Kasumi-1 (cell line): ENCODE measurements at places on chromosomes 3 and 15.

DNA sequence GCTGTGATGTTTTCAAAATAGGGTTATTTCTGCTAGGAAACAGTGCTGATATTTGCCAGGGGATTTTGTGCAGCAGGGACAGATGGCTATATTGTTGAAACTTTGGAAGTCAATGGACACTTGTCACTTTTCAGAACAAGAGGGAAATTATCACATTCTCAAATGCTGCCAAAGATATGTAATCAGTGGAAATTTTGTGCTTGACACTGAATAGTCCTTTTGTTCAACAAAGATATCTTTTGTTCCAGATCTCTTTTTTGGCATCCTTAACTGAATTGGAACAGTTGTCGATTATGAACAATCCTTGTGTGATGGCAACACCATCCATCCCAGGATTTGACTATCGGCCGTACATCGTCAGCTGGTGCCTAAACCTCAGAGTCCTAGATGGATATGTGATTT, 7.8 kb downstream of the CEP97 start:
- no peak for DNase-seq

- no peak for DNase-seq
These were observed 4.1 kb upstream of the GPD1L start for GRCh38 chr3:32102289-32102688.

- DNase-seq, result no peak
These were observed 592.0 kb downstream of the ZNF385D start for GRCh38 chr3:21158861-21159542.

GRCh38 chr3:55486101-55486856, 827 bp downstream of the WNT5A start:
- DNase-seq, result no peak

- DNase-seq, result peak; percentile 70
These were observed 39.0 kb downstream of the GABPB1 start for GRCh38 chr15:50315814-50316630.

- no peak for DNase-seq
These were observed 26.4 kb upstream of the CORO2B start for GRCh38 chr15:68552344-68552743.

- no peak for DNase-seq
These were observed 281.4 kb downstream of the ADAMTS17 start for GRCh38 chr15:100060276-100060926.

DNA sequence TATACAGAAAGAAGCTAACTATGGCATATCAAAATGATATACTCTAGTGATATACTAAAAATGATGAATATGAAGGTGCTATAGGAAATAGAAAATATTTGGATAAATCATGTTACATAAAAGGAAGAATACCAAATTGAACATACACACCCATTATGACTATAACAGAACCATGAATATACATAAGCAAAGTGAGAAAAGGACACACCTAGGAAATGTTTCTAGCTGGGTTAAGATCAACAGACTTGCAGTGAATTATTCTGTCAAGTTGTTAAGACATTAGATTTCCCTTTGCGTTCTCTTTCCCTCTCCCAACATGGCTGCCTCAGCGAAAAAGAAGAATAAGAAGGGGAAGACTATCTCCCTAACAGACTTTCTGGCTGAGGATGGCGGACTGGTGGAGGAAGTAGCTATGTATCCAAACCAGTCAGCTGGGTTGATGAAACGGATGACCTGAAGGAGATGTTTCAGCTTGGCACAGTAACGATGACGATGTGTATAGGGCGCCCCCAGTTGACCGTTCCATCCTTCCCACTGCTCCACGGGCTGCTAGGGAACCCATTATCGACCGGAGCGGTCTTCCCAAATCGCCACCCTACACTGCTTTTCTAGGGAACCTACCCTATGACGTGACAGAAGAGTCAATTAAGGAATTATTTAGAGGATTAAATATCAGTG, 20.2 kb upstream of the PARP14 start:
- DNase-seq, result no peak

- DNase-seq, result no peak
These were observed 11.1 kb upstream of the RPL29 start for GRCh38 chr3:52006820-52007133.

GRCh38 chr3:106183762-106184391, 315.1 kb upstream of the CBLB start:
- DNase-seq, result no peak

- no peak for DNase-seq
These were observed 18.4 kb downstream of the MEF2A start for GRCh38 chr15:99584081-99584600.

DNA sequence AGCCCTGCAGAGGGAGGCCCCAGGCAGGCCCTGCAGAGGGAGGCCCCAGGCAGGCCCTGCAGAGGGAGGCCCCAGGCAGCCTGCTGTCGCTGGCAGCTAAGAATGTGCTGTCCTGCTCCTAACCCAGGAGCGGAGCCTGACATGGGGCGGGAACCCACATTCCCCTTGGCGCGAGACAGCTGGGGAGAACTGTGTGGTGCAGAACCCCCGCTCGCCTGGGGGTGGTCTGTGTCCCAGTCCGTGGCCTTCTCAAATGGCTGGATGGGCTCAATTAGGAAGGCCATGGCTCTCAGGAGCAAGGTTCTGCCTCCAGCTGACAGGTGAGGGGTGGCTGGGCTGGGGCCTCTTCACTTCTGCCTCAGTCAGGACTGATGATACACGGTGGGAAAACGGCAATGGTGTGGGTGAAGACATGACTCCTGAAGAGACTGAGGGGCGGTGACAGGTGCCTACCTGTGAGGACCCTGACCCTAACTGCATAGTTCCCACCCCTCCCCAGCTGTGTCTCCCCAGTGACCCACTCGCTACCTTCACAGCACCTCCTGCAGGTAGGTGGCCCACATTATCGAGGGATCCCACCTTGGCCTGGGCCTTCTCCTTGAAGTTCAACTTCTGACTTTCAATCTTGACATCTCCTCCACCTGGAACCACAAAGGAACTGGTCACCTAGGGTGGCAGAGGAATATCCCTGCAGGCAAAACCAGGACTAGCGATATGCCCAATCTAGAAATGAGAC, 52.0 kb downstream of the DHX30 start:
- DNase-seq, result no peak

DNA sequence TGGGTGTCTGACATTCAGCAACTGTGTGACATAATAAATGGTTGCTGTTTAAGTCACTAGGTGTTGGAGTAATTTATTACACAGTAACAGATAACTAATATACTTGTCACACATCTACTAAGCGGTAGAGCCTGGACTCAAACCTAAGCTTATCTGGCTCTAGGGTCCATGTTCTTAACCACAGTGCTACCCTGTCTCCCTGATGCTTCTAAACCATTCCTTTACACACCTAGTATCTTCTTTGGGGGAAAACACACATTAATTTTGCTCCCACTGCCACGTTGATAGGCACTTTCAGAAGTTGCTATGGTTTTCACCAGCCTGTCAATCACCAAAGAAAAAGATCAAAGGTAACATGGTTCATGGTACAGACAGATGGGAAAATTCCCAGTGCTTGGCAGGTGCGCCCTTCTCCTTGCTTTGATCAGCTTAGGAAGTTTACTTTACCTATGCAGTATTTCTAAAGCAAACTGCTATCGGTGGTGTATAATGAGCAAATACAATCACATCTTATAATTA, 150.8 kb downstream of the PDZRN3 start:
- DNase-seq, result no peak

DNA sequence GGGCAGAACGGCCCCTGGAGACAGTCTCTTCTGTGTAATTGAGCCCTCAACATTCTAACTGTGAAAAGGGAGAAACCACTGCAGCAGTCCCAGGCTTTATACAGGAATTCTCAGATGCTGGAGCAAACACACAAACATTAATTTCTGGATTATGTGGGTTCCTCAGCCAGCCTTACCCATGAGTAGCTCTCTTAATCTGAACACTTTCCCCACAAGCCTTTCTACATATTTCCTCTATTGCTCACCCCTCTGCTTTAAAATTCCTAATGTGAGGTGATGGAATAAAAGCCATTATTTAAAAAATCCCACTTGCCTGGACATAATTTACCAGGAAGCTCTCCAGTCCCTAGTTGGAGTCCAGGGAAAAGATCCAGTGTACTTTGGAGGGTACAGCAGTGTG, 139.0 kb downstream of the CTNNB1 start:
- DNase-seq, result no peak

DNA sequence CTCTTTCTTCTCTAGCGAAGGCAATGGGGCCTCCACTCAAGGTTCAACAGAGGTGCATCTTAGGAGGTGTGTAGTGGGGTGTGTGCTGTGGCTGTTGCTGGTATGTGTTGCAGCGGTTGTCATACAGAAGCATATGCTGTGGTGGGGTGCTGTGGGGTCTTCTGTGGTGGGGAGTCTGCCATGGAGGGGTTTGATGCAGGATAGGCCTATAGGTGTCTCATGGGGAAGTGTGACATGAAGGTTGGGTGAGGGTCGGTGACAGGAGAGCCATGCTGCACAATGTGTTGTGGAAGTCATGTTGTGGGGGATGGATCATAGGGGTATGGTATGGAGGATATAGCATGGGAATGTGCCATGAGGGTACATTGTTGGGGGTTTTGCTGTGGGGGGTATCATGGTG, 20.3 kb downstream of the NMNAT3 start:
- no peak for DNase-seq

GRCh38 chr15:73455876-73456275, 12.9 kb downstream of the REC114 start:
- no peak for DNase-seq

DNA sequence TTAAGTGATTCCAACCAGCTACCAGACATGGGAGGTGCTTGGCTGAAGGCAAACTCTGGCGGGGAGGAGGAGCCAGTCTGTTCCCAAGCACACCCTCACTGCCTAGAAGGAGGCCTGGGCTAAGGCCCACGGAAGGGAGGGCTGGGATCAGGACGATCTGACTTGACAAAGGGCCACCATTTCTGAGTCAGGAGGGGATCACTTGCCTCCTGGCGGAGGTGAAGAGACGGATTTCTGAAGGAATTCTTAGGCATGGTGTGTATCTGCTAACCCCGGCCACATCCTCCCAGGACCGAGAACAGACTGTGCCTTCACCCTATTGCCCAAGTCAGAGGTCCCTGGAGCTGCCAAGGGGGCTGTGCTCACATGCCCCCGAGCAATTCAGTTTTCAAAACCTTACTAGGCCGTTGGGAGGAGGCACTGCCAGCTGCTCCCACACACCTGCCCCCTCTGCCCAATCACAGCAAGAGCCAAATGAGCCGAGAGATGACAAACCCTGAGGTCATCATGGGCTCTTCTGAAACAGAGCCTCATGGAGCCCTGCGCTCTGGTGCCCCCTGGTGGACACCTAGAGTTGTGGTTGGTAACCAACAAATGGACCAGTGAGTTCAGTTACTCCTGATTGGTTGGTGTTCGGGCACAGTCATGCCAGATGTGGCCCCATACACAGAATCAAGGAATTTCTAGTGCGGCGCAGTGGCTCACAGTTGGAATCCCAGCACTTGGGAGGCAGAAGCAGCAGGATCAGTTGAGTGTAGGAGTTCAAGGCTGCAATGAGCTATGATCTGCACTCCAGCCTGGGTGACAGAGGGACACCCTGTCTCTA, 6.5 kb upstream of the TNK2 start:
- DNase-seq, result no peak

DNA sequence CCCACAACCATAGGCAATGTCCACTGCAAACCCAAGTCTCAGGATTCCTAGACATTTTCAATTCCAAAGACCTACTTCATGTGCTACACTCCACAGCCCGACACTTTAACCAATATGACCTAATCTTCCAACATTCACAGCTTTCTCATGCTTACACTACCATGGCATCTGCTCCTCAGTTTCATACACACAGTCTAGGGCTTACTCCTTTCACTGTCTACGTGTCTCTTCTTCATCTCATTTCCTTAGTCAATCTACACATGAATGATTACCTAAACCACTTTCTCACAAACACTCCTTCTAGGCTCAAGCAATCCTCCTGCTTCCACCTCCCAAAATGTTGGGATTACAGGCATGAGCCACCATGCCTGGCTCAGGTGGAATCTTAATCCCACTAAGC, 106.3 kb downstream of the STAG1 start:
- DNase-seq, result no peak

- peak; percentile 63 for DNase-seq
These were observed 74.1 kb downstream of the LRTM1 start for GRCh38 chr3:54853573-54854404.

GRCh38 chr15:35850284-35850683, 304.3 kb upstream of the DPH6 start:
- DNase-seq, result no peak

GRCh38 chr3:50581459-50581842, 12.1 kb downstream of the HEMK1 start:
- DNase-seq, result no peak

DNA sequence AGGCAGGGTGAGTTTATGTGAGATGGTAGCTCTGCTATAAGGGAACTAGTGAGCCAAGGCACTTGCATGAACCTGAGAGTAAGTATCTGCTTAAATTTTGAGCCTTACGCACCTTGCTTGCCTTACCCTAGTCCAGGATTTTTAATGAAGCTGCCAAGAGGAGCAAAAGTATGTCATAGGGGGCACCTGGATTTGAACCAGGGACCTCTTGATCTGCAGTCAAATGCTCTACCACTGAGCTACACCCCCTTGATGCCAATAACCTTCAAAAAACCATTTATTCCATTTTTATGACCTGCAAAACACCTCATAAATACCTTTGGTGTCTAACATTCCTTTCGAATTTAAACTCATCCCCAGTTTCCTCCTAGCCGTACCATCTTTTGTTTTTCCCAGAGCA, 88.3 kb upstream of the ACP3 start:
- no peak for DNase-seq

DNA sequence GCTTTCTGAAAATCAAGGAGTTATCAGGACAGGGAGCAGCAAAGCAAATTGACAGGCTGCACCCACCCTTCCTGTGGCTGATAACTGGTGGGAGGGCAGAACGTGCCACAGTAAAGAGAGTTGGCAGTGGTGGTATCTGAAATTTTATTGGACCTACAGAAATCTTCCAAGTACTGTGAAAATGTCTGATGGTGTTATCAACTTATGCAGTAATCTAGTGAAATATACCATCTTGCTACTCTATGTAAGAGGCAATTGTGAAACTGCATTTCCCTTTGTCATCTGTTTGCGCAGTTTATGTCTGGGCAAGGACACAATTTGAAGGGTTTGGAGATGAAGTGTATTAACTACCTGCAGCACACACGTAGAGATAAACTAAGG, 1.5 kb downstream of the PLCL2 start:
- peak; percentile 23 for DNase-seq

- no peak for DNase-seq
These were observed 7.0 kb upstream of the OXTR start for GRCh38 chr3:8776406-8776805.

DNA sequence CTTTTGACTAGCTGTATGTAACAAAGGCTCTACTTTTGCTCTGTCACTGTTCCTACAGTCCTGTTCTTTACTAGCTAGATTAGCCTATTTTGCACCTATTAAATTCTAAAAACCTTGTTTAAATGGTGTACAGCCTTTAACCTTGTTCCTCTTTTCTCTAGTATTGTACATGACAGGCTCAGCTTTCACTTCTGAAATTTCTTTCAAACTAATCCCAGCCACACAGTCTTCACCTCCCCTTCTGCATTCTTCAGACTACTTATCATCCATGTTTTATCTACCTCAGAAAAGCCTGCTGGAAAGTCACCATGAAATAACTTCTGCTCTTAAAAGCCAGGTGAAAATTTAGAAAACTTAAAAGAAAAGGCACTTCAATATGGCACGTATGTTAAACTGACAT, 122.4 kb downstream of the NECTIN3 start:
- peak; percentile 40 for DNase-seq
